COR-L47 (cell line): ENCODE measurements at places on chromosomes 5 and 9.

- no peak for DNase-seq
Observed at GRCh38 chr5:65055938-65056337, 287.2 kb downstream of the CWC27 start.

DNA sequence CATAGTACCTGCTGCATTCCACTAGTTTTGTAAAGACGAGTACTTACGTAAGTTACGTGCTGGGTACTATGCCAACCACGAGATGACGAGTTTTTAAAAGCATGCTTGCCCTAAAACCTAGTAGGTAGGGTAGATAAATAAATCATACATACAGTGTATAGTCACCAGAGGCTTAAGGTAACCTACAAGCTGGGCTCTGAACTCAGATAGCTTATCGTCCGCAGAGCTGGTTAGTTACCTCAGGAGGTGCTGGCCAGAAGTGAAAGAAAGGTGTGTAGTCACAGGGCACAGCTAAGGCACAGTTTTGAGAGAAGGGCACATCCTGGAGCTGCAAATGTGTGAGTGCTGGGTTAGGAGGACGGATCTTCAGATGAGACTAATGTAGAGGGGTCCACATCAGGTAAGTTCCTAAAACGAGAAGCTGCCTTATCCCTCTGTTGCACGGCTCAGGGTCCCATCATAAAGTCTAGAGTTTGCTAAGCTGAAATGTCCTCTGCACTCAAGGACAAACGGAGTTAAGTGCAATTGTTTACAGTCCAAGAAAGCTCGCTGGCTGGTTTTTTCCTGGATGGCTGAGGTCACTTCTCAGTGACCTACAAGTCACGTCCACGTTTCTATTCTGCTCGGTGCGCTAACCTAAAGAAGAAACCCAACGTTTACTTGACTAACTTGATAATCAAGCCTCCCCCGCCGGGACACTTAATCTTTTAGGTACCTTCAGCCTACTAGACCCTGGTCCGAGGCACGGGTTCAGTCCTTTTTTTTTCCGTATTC, 1.1 kb upstream of the SNX24 start:
- no peak for DNase-seq

- DNase-seq = no peak
Observed at GRCh38 chr9:120562861-120563443, 17.0 kb downstream of the CDK5RAP2 start.

DNA sequence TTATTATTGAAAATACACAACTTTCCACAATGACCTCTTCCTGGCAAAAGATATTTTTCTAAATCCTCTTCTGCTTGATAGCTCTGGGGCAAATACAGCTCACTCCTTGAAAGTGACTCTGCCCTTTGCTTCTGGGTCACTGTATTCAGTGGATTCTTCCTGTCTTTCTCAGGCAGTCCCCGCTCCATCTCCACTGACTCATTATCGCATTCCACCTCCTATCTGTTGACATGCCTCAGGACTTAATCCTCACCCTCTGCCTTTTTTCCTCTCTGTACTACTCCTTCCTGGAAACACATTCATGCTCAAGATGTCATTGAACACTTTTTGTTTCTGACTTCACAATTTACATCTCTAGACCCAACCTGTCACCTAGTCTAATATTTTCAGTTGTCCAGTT, 8.4 kb upstream of the RGS7BP start:
- no peak for DNase-seq

DNA sequence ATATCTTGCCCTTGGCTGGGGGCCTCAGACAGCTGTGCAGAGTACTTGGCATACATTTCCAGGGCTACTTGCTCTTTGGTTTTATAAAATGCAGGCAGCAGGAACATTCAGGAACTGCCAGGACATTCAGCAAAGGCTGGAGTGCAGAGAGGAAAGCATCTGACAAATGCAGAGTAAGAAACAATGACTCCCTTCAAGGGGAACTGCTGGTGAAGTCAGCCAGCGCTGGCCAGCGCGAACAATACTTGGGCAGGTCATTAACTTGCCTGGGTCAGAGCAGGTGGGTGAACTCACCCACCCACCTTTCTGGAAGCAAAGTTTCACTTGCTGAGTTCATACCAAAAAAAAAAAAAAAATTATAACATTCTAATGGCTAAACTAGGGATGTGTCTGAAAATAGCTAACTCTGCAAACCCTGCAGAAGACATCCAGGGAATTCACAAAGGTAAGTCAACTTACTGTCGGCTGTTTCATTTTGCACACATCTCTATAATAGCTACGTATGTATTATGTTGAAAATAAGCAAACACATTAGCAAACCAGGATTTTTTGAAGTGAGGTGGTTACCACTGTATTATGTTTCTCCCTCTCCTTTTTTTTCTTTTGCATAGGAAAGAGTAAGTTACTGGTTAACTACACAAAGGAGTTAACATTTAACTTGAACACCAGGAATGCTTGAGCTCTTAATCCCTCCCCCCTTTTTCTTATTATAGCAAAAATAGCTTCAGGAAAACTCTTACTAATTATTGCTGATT, 152.2 kb downstream of the GLIS3 start:
- no peak for DNase-seq

- no peak for DNase-seq
Observed at GRCh38 chr5:170275376-170275994, 22.1 kb downstream of the LCP2 start.
